ENCODE measurements at places on chromosomes 13 and 19. TPM values are rescaled to one million over a fixed set of nuclear protein-coding genes. Genes with fewer than 3 reads are reported as not detected.
A peak's percentile ranks its signal among the peaks of the same experiment; 100 is the strongest.

- DNase-seq = no peak
Measured at GRCh38 chr19:16522559-16523377, 19.5 kb downstream of the CHERP start.

GRCh38 chr13:114235697-114236096, 1.0 kb downstream of the CDC16 start:
- no peak for DNase-seq

- DNase-seq = no peak
Measured at GRCh38 chr13:94959626-94960025, 247.3 kb upstream of the SOX21 start.

DNA sequence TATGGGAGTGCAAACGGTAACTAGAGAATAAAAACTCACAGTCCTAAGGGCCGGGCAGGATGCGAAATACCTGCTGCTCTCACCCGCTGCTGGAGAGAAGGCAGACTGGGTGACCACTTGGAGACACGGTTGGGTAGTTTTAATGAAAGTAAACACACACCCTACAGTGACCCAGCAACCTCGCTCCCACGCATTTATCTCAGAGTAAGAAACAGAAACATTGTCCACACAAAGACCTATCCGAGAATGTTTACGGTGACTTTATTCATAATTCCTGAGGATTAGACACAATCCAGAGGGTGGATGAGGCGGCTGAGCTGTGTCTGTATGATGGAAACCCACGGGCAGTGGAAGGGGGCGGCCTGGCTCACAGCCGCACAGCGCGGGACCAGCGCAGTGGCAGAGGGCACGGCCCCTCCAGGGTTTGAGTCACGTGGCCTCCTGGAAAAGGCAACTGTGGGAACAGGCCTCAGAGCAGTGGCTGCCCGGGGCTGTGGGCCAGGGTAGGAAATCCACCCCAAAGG, 73.5 kb upstream of the C13orf46 start:
- DNase-seq = no peak

DNA sequence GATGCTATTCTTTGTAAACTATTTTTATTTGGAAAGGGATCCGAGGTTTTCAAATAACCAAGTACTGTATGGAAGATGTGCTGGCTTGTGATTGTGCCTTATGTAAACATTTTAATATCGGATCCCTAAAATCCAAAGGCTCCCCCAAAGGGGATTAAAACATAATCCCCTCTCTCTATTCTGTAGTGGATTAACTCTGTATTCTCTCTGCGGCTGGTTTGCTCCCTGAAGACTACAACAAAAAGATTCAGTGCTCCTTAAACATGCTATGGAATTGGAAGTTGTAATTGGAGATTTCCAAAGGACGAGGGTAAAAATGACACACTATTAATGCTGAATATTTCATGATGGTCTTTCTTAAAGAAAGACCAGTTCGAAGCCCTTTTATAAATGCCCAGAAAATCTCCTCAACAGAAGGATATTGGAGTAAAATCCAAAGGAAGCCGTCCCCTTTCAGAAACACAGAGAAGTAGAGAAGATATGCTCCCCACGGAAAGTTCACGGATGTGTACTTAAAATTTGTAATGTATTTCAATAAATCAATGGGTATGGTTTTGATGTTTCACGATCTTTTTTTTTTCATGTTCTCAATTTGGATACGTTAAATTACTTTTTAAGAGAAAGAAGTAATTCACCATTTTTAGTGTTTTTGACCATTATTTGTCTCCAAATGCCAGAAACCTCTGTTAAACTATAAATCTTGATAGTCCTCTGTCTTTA, 6.5 kb downstream of the MAB21L1 start:
- DNase-seq = no peak

DNA sequence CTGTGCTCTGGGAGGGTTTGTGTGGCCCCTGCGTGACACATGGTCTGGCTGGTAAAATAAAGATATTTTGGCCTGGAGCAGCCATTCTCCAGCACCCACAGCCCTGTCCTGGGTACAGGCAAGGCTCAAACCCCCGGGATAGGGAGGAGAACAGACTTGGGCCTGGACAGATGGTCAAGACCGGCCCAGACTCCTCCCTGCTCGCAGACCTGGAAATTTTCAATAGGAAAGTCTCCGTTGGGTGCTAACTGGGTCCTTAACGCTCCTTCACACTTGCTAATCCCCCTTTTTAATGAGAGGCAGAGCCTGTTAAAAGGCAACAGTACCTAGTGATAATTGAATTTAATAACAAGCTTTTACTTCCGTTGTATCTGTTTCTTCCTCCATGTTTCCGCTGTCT, 2.5 kb downstream of the PALM start:
- DNase-seq = no peak

- no peak for DNase-seq
Measured at GRCh38 chr19:5165697-5166019, 175.0 kb downstream of the PTPRS start.

GRCh38 chr13:74895042-74895796, 586.8 kb downstream of the TBC1D4 start:
- DNase-seq = no peak

- peak; percentile 83 for DNase-seq
Measured at GRCh38 chr19:49301165-49301865, 23.7 kb downstream of the SLC6A16 start.

- DNase-seq = no peak
Measured at GRCh38 chr13:98447881-98448641, 128.8 kb downstream of the STK24 start.

DNA sequence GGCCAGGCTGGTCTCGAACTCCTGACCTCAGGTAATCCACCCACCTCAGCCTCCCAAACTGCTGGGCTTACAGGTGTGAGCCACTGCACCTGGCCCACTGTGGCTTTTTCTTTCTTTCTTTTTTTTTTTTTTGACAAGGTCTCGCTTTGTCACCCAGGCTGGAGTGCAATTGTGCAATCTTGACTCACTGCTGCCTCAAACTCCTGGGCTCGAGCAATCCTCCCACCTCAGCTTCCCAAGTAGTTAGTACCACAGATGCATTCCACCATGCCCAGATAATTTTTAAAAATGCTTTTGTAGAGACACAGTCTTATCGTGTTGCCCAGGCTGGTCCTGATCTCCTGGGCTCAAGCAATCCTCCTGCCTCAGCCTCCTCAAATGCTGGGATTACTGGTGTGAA, 12.1 kb upstream of the FCGBP start:
- DNase-seq = peak; percentile 16

DNA sequence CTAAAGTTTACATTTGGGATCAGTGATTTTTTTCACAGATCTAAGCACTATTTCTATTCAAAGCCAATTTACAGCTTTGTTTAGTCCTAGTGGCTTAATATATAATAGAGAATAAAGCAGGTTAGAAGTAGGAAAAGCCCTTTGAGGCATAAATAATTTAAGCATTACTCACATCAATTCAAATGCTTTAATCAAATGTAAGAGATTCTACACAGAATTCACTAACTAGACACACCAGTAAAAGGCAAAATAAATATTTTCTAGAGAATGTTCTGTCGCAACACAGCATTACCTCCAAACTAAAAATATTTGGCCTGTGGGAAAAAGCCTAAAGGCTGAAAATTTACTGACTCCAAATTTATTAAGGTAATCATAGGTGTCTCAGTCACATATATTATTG, 31.3 kb downstream of the KCTD12 start:
- no peak for DNase-seq

- no peak for DNase-seq
Measured at GRCh38 chr19:22622020-22622419, 12.1 kb upstream of the ZNF492 start.

GRCh38 chr13:51475727-51476501, 23.1 kb upstream of the INTS6 start:
- DNase-seq = no peak

- no peak for DNase-seq
Measured at GRCh38 chr19:5927441-5927821, 13.4 kb downstream of the CAPS start.

DNA sequence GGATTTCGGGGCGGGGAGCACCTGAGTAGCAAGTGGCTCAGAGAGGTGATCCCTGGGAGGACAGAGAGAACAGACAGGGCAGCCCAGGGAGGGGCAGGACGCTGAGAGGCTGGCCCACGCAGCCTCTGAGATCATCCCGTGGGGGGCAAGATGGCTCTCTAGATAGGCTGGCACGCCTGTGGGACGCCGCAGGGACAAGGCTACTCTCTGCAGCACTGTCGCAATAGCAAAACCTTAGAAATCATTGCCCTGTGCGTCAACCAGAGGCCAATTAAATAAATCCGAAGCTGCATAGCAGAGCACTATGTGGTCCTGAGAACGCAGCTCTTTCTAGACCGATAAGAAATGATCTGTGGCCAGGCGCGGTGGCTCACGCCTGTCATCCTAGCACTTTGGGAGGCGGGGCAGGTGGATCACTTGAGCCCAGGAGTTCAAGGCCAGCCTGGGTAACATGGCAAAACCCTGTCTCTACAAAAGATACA, 5.1 kb downstream of the PEX11G start:
- DNase-seq = no peak

COMP gene
- total RNA-seq = not detected

DMKN gene
- total RNA-seq = 36.9 TPM

CEACAM19 gene
- total RNA-seq = 2.9 TPM

ACTN4 gene
- 319 TPM for total RNA-seq

UPK1A gene
- total RNA-seq = not detected

ALDH16A1 gene
- total RNA-seq = 37.4 TPM

CLEC4G gene
- not detected for total RNA-seq

PRR36 gene
- not detected for total RNA-seq

KIR3DL2 gene
- total RNA-seq = not detected

KASH5 gene
- 0.37 TPM for total RNA-seq

All from stomach (tissue), 19 donors.